Natural killer cell (primary cell): ENCODE measurements at places on chromosomes 2 and 18.

DNA sequence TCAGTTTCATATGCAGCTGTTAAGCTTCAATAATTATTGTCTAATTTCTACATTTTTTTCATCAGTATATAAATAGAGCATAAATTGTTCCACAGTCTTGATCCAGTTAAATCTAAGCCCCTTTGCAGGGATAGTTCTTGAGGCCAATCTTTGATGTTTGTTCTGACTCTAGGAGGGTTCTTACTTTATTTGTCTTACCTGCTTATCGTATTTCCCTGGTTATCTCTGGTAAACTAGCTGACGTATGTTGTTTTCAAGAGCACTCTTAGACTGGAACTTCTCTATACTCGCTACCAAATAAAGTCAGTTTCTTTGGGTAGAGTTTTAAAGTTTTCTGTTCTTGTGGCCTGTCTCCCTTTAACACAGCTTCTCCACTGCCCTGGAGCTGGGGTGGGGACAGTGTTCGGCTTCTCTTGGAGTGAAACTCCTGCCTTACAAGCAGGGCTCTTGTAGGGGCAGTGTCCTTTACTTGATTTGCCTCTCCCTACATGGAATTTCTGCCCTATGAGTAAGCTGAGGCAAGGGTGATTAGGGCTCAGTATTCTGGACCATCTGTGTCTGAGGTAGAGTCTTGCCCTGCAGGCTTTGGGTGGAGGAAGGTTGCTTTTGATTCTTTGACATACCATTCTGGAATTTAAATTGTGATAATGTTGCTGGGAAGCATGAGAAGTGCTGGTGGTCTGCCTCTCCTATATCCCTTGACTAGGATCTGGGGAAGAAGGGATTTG lies 90.3 kb downstream of the PTPN4 start:
- H3K4me3 ChIP-seq, result no peak overlapping the region
- H3K27ac ChIP-seq, result no peak overlapping the region
- no peak for DNase-seq
- H3K4me1 ChIP-seq, result no peaks in the 10 kb centered on the region

- H3K27ac ChIP-seq, result no peak within 1 kb of the TSS
- peaks cover 66% of the 10 kb centered on the region for H3K27me3 ChIP-seq
- no peak within 1 kb of the TSS for H3K4me3 ChIP-seq
- peaks cover 31% of the 10 kb centered on the region for H3K4me1 ChIP-seq
These were observed at the start of gene TLX2 for GRCh38 chr2:74514368-74515270. TSS of gene TLX2 (plus strand) at chr2:74514450. CDS start at chr2:74514807, 357 bp downstream.

DNA sequence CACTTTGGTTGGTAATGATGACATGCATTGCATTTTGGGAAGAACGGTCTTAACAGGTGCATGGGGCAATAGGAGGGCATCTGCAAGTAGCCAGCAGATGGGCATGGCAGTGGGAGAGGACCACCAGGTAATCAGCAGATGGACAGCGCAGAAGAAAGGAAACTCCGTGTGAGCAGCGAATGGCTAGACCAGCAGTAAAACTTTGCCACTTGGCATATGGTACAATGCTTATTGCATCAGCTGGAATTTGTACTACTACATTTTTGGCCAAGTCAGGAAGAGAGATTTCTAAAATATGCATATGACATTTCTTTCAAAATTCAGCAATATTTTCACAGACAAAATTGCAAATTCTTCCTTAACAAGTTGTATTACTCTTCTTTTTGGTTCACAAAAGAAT lies 768.5 kb downstream of the LRP1B start:
- no peaks in the 10 kb centered on the region for H3K36me3 ChIP-seq
- H3K4me1 ChIP-seq, result no peaks in the 10 kb centered on the region
- no peaks in the 10 kb centered on the region for H3K27me3 ChIP-seq
- H3K27ac ChIP-seq, result no peak overlapping the region
- no peak overlapping the region for H3K4me3 ChIP-seq

DNA sequence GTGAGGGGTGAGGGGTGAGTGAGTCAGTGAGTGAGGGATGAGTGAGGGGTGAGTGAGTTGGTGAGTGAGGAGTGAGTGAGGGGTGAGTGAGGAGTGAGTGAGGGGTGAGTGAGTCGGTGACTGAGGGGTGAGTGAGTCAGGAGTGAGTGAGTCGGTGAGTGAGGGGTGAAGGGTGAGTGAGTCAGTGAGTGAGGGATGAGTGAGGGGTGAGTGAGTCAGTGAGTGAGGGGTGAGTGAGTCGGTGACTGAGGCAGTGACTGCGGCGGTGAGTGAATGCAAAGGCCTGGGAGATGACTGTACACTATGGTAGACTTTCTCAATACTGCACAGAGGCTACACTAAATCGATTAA lies 16.6 kb downstream of the THAP4 start:
- no peak overlapping the region for H3K27ac ChIP-seq
- H3K4me1 ChIP-seq, result peaks cover 13% of the 10 kb centered on the region
- no peak for DNase-seq
- no peaks in the 10 kb centered on the region for H3K36me3 ChIP-seq
- H3K4me3 ChIP-seq, result no peak overlapping the region

DNA sequence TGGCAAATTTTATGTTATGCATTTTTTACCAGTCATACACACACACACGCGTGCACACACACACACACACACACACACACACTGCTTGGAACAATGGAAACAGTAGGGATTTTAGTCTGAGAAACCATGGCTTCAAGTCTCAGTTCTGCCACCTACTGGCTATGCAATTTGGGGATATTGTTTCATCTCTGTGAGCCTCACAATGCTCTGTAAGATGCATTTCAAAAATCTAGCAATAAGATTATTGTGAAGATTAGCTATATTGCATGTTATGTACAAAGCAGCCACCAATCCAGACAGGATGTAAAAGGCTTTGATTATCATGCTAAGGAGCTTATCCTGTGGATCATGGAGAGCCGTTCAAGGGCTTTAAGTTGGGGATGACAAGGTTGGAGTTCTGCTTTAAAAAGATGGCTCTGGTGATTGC lies 401.4 kb downstream of the NBAS start:
- no peaks in the 10 kb centered on the region for H3K27me3 ChIP-seq
- H3K27ac ChIP-seq, result no peak overlapping the region
- no peak overlapping the region for H3K4me3 ChIP-seq
- peak; percentile 47 for DNase-seq
- no peaks in the 10 kb centered on the region for H3K36me3 ChIP-seq

- H3K27ac ChIP-seq, result no peak overlapping the region
- no peaks in the 10 kb centered on the region for H3K27me3 ChIP-seq
- no peaks in the 10 kb centered on the region for H3K4me1 ChIP-seq
These were observed 1590.6 kb upstream of the DDX18 start for GRCh38 chr2:116223912-116224311.

DNA sequence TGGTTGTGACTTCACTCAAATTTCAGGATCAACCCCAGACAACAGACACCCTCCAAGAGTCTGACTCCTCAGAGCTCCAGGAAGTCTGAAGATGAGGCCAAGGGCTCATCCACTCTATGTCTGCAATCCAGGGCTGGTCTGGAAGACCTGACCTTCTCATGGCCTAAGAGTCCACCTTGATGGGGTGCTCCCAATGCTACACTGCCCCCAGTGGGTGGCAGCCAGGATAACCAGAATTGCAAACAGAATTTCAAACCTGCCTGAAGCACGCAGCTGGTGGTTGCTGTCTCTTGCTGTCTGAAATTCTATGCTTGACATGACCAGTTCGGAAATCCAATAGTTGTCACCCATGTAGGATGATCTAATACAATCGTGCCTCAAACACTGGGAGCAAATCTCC lies 96.0 kb downstream of the UXS1 start:
- no peak overlapping the region for H3K4me3 ChIP-seq
- DNase-seq, result no peak
- H3K4me1 ChIP-seq, result peaks cover 32% of the 10 kb centered on the region

GRCh38 chr18:24270937-24271380 lies 126.7 kb downstream of the OSBPL1A start:
- H3K4me1 ChIP-seq, result no peaks in the 10 kb centered on the region
- no peak overlapping the region for H3K27ac ChIP-seq
- no peak overlapping the region for H3K4me3 ChIP-seq
- H3K36me3 ChIP-seq, result no peaks in the 10 kb centered on the region
- DNase-seq, result no peak
- H3K27me3 ChIP-seq, result peaks cover 16% of the 10 kb centered on the region

GRCh38 chr2:18592372-18592771 lies 3.0 kb upstream of the NT5C1B start:
- H3K4me1 ChIP-seq, result no peaks in the 10 kb centered on the region
- no peak overlapping the region for H3K4me3 ChIP-seq
- H3K27ac ChIP-seq, result no peak overlapping the region
- DNase-seq, result no peak
- H3K36me3 ChIP-seq, result no peaks in the 10 kb centered on the region
- no peaks in the 10 kb centered on the region for H3K27me3 ChIP-seq

DNA sequence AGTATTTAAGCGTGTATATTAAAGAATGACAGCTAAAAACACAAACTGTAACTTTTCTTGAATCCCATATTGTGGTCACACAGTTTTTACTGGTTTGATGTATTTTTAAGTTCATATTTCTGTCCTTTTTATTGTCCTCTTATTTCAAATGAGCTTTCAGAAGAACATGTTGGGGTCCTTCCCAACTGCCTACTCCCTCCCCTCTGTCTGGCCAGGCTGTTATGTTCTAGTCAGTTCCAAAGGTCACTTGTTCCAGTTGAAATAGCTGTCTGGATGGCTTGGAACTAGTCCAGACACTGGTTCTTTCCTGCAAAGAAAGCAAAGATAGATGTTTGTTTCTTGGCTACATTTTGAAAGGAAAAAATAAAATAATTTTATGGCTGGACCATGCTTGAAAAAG lies 306.9 kb downstream of the GULP1 start:
- H3K27ac ChIP-seq, result no peak overlapping the region
- no peaks in the 10 kb centered on the region for H3K27me3 ChIP-seq
- no peaks in the 10 kb centered on the region for H3K4me1 ChIP-seq
- H3K4me3 ChIP-seq, result no peak overlapping the region

DNA sequence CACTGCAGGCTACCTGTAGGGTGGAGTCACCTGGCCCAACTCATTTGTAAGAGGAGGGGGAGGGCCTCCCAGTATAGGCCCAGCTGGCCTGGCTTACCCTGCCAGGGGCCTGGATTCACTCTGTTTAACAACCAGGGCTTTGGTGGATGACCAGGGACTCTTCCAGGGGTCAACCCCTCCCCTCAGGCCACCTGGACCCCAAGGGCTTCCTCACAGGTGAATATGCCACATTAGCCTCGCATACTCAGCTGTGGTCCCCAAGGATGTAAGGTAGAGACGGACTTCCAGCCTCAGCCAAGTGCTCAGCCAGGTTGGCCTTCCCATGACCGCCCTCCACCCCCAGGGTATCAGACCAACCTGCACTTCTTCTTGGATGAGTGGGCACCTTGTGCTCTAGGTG lies 8.8 kb upstream of the SH3RF3 start:
- no peaks in the 10 kb centered on the region for H3K4me1 ChIP-seq
- H3K27me3 ChIP-seq, result no peaks in the 10 kb centered on the region
- no peak for DNase-seq
- H3K4me3 ChIP-seq, result no peak overlapping the region
- H3K36me3 ChIP-seq, result no peaks in the 10 kb centered on the region
